HS-27A (cell line): ENCODE measurements at places on chromosomes 12 and 14.

DNA sequence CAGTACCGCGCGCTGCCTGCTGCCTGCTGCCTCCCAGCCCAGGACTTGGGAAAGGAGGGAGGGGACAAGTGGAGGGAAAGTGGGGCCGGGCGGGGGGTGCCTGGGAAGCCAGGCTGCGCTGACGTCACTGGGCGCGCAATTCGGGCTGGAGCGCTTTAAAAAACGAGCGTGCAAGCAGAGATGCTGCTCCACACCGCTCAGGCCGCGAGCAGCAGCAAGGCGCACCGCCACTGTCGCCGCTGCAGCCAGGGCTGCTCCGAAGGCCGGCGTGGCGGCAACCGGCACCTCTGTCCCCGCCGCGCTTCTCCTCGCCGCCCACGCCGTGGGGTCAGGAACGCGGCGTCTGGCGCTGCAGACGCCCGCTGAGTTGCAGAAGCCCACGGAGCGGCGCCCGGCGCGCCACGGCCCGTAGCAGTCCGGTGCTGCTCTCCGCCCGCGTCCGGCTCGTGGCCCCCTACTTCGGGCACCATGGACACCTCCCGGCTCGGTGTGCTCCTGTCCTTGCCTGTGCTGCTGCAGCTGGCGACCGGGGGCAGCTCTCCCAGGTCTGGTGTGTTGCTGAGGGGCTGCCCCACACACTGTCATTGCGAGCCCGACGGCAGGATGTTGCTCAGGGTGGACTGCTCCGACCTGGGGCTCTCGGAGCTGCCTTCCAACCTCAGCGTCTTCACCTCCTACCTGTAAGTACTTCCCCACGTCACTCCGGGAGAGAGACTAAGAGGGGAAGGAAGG, at the start of gene LGR5:
TSS of gene LGR5 (plus strand) at position 186 of the 732 bp plus-strand sequence. CDS start at position 469, 283 bp downstream.
- peak; percentile 36 for DNase-seq

- DNase-seq = no peak
Observed at GRCh38 chr14:50092006-50092555, 24.3 kb downstream of the VCPKMT start.

DNA sequence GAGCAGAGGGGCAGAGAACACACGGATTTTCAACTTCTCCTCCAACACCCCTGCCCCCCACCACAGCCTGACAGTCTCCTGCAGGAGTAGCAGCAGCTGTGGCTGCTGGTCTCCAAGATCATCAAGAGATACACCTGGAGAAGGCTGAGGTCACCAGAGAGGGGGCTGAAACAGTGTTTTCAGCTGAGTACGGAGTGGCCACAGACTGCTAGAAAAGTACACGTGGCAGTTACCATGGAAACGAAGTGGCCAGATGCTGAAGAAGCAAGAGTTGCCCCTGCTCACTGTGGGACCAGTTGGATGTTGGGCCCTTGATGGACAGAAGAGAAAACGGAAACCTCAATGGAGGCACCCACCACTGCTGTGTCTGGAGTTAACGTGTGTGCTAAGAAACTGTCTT, 4.9 kb upstream of the DIABLO start:
- DNase-seq = no peak

DNA sequence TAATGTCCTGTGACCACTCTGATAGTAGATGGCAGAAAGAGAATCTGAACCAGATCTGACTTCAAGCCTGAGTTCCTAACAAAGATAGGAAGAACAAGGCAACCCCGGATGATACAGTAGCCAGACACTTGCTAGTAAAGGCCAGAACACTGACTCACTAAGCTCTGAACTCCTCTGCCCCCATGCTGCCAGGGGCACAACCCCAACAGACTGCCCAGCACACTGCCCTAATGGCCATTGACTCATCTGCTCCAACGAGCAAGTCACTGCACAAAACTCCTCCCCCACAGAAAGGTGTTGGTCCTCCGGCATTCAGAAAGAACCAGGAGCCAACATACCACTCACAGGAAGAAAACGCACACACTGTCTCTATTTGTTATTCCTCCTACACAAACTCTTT, 179.6 kb upstream of the NUDT4 start:
- peak; percentile 66 for DNase-seq

DNA sequence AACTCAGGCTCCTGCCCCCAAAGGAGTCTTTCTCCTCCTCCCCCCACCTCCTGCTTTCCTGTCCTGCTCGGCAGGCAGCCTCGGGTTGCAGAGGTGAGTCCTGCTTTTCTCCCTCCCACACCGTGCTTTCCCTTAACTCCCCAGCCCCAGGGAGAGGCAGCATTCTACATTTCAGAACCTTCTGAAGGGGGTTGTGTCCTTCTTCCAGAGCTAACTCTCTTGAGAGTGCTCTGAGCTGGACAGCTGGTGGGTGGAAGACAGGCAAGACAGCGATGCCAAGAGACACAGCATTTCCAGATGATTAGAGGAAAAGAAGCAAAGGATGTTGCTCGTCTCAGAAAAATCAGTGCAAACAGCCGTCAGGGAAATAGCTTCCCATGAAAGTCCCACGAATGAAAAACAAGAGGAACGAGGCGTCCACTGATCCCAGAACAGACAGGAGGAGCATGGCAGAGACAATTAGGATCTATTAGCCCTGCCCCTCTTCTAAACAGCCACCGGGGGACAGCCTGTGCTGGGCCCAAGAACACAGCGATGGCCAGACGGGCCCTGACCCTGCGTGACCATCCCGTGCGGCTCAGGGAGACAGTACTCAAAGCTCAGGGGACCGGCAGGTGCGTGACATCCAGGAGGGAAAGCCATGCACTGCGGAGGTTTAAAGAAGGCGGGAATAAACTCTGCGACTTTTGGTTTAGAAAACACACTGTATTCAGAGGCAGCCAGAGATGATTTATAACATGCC, 216.5 kb upstream of the RTL1 start:
- DNase-seq = no peak

- DNase-seq = no peak
Observed at GRCh38 chr12:95213928-95214327, 3.3 kb downstream of the FGD6 start.

DNA sequence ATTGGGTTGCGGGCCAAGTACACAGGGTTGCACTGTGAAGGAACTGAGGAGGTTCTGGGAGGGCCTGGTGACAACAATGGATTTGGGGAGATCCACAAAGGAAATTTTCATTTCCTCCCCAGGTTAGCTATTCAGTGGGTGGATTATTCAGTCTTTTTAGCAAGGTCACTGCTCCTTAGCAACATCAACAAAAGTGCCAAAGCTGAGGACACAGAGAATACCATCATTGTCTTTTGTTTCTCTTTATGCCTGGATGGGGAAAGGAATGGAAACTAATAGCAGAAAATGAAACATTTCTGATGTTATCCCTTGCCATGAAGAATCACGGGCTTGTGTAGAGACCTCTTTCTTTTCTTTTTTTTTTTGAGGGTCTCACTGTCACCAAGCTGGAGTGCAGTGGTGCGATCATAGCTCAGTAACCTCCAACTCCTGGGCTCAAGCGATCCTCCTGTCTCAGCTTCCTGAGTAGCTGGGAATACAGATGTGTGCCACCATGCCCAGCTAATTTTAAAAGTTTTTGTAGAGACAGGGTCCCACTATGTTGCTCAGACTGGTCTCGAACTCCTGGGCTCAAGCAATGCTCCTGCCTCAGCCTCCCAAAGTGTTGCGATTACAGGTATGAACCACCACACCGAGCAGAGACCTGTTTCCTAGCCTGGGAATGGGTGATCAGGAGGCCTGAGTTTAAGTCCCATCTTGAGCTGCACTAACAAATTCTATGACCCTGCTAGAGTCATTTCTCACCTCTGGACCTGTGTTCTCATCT, 6.5 kb downstream of the PPP1R3E start:
- DNase-seq = no peak

GRCh38 chr14:68544081-68544892, 248.6 kb downstream of the ZFP36L1 start:
- DNase-seq = no peak

GRCh38 chr12:90695415-90695814, 259.6 kb downstream of the CCER1 start:
- DNase-seq = no peak

DNA sequence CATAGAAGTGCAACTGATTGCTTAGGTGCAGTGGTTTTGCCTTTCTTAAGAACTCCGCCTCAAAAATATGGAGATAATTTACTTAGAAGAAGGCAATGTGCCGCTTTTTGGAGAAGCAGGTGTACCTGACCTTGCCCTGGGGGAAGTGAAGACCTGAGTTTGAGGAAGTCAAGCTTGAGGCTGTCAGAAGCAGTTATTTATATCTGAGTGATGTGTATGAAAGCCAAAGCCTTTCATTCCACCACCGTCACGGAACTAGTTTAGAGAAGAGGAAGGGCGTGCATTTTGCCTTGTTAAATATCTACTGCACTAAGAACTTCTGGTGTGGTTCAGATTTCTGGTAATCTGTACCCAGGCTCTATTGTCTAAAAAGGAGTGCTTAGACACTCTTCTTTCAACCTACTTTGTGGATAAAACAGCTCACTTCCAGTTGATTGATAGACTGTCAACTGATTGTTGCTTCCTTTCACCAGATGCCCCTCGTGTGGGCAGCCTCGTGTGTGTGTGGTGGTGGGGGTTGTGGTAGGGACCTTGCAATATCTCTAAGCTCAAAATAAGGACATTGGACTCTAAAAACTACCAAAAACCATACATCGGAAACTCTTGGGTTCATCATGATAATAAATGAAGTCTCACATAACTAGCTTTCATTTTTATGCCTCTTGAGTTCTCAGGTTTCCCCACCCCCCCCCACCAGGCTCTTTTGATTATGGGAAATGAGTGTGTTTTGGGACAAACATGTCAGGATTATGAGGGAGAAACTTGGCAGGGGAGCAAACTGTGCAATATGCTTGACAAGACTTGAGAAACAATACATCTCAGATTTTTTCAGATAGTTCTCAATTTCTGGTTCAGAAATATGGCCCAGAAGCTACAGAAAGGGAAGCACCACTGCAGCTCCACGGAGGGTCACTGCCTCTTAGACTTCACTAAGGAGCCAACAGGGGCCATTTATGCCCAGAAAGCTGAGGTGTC, 78.6 kb downstream of the ARF6 start:
- no peak for DNase-seq

DNA sequence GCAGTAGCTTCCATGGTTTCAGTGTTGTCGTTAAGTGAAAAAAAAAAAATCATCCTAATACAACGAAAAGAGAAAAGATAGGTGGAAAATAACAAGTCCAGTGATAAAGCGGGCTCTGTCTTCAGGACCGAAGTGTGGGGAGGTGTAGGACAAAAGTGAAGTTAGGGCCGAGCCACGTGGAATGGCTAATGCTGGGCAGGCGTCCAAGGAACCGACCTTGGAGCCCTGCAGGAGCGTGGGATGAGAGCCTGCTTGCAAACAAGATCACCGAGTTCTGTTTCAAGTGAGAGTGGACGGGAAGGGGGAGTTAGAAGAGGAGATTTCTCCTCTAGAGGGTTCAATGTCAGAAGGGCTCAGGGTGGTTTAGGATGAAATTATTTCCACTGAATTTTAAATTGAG, 22.2 kb downstream of the A2ML1 start:
- DNase-seq = no peak

- no peak for DNase-seq
Observed at GRCh38 chr12:39617887-39618286, 1.7 kb downstream of the ABCD2 start.
